ENCODE measurements at places on chromosomes 7 and 10.
A peak's percentile ranks its signal among the peaks of the same experiment; 100 is the strongest.

GRCh38 chr10:68086011-68086410 is 10.9 kb upstream of the HERC4 start:
- no peak for DNase-seq

GRCh38 chr7:70678621-70679251 is 453.2 kb upstream of the GALNT17 start:
- no peak for DNase-seq

- no peak for DNase-seq
Observed at GRCh38 chr7:75969182-75969581, 25.2 kb downstream of the TMEM120A start.

- DNase-seq = no peak
Observed at GRCh38 chr7:47405921-47406800, 175.8 kb downstream of the TNS3 start.

DNA sequence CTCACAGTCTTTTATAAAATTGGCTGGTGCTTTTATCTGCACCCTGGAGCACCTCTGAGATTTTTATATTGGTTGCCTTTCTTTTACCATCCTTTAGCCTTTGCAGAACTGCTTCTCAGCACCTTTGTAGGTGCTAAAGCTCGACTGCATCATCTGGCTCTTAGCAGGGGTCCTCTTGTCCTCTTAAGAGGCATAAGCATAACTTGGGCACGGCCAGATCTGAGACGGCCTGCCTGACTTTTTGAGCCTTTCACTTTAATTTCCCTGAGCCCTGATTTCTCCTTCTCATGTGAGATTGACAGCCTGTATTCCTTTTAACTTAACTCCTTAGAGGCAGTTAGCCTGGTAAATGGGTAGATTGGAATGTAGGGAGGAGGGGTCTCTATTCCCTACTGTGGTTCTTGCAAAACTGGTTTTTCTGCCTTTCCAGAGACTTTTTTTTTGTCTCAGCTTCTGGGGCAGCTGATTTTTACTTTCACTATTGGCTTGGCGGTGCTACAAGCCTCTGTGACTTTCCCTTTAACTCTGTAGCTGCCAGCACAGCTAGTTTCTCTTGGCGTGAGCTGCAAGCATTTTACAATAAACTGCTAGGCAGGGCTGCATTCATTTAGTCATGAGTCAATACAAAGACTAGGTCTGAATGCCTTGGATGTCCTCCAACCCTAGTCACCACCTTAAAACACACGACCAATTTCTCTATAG is 24.0 kb downstream of the ZPBP start:
- DNase-seq = no peak

DNA sequence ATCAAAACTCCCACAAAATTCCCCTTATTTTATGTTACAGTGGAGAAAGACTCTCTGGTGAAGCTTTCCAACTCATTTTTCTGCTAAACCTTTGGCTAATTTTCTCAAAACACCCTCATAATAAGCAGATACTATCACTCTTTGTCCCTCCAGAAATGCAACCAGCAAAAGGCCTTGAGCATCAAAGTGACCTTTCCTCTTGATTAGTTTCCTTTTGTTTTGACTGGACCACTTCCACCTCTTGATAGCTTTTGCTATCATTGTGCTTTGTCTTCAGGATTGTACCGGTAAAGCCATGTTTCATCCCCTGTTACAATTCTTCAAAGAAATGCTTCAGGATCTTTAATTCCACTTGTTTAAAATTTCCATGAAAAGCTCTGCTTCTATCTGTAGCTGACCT is 115.1 kb upstream of the SLC13A1 start:
- DNase-seq = no peak

- no peak for DNase-seq
Observed at GRCh38 chr7:71229699-71230098, 97.8 kb downstream of the GALNT17 start.

GRCh38 chr10:6201516-6201975 is 1.2 kb upstream of the PFKFB3 start:
- DNase-seq = peak; percentile 84

DNA sequence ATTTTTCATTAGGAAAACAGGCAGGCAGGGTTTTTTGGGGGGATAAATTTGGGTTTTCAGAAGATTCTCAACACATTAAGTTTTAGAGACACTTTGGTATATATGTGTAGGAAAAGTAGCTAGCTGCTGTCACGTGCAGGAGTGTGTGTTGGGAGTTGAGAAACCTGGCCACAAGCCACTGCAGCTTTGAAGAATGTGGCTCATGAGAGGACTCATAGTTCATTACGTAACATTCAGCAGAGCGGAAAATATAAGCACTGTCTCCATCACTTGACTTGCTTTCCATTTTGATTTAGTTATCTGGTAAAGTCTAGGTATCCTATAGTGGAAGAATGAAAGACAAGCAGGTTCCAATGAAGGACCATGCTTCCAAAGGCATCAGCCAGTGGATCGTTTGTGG is 31.2 kb downstream of the SMNDC1 start:
- peak; percentile 16 for DNase-seq

Measured in HuH-7 (cell line).